ENCODE measurements at places on chromosomes 2 and 18.

GRCh38 chr2:226622484-226622883 is 177.1 kb downstream of the IRS1 start:
- peak; percentile 21 for DNase-seq

GRCh38 chr2:222900354-222900753 is 39.5 kb downstream of the ACSL3 start:
- DNase-seq = no peak

DNA sequence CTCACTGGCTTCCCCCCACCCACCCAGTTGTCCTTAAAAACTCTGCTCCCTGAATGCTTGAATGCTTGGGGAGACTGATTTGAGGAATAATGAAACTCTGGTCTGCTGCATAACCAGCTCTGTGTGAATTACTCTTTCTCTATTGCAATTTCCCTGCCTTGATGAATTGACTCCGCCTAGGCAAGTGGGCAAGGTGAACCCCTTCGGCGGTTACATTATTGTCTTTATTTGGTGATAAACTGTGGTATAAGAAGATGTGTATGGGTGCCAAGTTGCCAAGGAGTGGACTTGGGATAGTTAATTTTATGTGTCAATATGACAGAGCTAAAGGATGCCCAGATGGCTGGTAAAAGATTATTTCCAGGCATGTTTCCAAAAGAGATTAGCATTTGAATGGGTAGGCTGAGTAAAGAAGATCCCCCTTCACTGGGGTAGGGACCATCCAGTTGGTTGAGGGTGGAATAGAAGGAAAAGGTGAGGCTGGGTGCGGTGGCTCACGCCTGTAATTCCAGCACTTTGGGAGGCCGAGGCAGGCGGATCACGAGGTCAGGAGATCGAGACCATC is 98.5 kb upstream of the HAAO start:
- no peak for DNase-seq

DNA sequence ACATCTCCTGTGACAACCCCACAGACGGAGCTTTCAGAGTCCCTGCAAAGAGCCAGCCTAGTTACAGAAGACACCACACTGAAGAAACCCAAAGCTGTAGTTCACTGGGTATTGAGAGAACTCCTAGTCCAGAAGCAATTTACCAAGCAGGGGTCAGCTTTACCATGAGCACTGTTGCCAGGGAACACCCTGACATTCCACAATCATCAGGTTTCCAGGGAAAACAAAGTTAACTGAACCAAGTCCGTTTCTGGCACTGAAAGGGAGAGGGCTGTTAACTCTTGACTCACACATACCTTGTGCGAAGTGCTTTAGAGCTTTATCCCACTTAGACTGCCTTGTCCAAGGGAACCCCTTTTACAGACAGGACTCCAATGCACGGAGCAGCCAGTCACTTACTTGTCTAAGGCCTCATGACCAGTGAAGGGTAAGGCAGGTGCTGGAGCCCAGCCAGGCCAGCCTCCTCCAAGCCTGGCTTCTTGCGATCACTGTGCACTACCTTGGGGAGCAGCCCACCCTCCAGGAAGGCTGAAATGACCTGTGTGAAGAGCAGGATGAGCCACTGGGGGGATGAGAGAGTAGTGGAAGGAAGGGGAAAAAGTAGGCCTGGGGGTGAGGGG is 53.9 kb downstream of the REEP1 start:
- DNase-seq = no peak

DNA sequence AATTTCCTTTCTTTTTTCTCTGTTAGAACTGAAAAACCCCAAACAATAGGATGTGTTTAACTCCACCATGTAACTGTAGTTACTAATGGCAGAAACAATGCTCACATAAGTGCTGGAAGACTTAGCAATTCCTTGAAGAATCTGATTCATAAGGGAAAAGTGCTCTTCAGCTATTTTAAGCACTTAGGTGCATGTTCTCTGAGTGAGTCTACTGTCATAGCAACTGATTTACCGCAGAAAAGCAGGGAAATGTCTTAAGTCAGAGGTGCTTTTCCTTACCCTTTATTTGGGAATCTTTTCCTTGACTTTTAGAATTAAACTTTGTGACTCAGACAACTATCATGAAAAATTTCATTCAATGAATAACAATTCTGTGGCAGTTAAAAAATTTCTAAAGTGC is 65.4 kb upstream of the NABP1 start:
- DNase-seq = no peak

DNA sequence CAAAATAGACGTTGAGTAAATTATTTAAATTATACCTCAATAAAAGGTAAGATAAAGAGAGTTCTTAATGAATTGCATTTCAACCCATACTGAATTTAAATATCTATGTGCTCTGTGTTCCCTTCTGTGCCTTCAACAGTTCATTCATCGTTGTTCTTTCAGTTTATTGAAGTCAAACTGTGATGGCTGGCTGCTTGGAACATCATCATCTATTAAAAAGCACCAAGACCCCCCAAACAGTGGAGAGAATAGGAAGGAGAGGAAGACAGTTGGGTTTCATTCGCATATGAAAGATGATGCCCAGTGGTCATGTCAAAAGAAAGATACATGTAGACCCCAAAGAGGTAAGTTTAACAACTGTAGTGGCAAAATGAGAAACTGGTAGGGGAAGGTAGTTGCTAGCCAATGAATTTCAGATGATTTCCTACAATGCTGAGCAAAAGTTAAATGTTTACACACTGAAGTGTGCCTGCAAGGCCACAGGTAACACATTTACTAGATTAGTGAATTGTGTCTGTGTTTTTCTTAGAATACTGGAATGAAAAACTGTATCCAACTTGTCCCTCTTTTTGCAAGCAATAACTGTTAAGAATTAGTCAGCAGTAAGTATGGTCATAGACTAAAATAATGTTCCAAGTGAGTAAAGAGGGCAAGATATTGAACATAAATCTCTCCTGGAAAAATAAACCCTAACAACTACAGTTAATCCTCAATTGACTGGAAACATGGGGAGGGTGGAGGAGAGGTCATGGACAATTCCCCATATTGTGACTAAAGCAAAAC is 331.3 kb downstream of the KIAA1328 start:
- no peak for DNase-seq

GRCh38 chr18:62413206-62413605 is 88.1 kb downstream of the TNFRSF11A start:
- DNase-seq = no peak

DNA sequence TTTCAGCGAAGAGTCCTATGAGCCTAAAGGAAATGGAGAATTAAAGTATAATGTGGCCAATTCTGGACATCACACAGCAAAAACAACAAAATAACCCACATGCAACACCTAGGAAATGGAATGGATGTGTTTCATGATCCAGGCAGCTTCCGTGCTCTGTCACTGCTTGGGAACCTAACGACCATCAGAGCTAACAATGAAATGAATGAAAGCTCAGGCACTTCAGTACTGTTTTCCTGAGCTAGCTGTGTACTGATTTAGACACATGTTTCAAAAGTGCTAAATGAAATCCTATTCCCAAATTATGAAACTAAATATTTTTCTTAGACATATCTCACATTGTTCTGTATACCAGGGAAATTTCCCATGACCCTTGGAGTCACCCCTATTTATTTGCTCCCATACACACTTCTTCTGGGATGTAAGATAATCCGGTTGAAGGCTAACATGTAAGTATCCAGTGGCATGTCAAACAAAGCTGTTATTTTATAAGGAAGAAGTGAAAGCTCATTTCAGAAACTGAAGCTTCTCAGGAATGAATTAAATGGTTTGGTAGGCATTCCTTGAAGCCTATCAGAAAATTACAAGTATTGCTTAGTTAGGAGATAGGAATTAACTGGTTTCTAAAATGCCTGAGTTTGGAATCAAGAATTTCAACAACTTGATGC is 108.5 kb upstream of the RND3 start:
- DNase-seq = no peak

GRCh38 chr18:76364282-76365259 is 130.5 kb downstream of the ZNF516 start:
- no peak for DNase-seq

- DNase-seq = peak; percentile 11
These were observed at the start of gene ERBB4 for GRCh38 chr2:212538305-212539071. ERBB4 (minus strand) TSS chr2:212538802; CDS start chr2:212538530, 272 bp downstream.

DNA sequence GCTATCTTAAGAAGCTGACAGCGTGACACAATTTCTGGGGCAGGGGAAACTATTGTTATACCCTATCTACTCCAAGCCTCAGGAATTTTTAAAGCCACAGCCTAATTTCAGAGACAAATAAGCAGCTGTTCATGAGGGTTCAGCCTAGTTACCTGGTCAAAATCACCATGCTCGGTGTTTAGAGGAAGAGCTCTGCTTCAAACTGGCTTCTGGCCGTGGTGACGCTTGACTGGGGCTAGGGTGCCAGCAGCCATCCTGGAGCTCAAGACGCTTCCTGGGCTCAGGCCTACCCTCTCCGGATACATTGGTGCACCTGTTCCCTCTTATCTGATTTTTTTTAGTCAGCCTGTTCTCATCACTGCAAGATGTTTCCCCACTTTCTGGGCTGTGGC is 41.7 kb downstream of the FRZB start:
- no peak for DNase-seq

GRCh38 chr18:48227206-48227605 is 182.0 kb downstream of the ZBTB7C start:
- peak; percentile 79 for DNase-seq

DNA sequence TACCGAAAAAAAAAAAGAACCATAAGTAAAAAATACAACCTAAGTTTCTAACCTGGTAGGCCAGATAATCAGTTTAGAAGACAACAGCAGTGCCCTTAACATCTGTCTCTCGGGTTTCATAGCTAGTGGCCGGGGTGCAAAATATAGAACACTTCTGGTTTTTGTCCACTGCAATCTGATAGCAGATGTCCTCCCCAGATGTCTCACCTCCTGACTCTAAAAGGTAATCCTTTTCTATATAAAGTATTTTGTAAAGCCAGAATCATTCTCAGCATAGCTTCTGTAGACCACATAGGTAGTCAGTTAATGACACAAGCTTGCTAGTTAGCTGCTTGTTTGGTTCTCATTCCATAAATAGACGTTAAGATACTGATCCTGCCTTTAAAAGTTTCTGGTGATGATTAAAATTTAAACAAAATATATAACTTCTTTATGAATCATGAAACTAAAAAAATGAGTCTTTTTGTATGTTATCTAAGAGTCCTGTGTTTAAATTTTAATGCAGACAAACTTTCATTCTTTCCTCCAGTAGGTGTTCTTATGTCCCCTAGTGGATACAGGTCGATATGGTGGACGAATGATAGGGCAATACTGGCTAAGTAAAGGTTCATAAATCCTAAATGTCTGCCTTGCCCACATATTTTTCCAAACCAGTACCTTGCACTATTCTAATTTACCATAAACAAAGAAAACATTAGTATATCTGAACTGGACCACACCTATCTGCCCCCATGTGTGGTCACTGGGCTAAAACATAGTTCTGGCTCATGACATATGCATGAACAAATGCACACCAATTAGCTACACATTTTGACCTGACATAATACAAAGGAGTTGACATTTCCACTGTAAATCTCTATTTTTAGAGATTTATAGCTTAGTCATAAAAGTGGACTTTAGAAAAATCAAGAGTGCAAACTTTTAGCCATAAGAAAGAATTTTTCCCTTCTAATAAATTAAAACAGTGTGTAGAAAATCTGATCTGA is 171.0 kb downstream of the SRBD1 start:
- DNase-seq = peak; percentile 14

- no peak for DNase-seq
These were observed 16.8 kb downstream of the GNLY start for GRCh38 chr2:85710687-85711577.

- DNase-seq = no peak
These were observed 98.1 kb downstream of the CRIM1 start for GRCh38 chr2:36453652-36454051.

DNA sequence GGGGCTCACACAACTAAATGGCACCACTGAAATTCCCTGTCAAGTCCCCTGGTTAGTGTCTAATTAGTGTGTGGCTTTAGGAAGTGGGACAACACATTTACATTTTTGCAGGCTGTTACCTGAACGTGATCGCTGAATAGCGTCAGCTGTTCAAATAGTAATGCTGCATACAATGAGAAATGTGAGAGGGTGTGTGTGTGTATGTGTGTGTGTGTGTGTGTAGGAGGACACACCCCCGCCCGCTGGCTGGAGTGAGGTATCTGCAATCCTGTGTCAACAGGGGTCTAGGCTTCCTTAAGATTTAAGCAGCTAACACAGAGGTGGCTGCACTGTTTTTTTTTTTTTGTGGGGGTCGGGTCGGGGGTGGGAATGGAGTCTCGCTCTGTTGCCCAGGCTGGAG is 4.8 kb upstream of the LYPD6B start:
- DNase-seq = peak; percentile 41

- no peak for DNase-seq
These were observed 51.4 kb downstream of the ITGAV start for GRCh38 chr2:186641132-186641806.

DNA sequence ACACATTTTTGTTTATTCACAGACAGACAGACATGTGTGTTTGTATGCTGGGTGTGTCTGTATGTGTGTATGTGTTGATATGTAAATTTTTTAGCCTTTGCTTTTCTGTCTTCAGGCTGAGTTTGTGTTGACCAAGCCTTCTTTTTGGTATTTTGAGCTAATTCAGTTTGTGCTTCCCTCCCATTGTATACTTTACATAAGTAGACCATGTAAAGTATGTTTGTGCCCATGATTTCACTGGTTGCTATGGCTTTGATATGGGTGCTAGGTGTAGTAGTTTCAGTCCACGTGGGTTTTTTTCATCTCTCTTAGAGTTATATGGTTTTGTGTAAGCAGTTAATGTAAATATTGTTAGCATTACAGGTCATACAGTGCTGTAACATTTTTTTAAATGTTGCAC is 129.4 kb upstream of the EPC2 start:
- DNase-seq = no peak

- no peak for DNase-seq
These were observed 21.5 kb downstream of the ITGB1BP1 start for GRCh38 chr2:9401646-9402371.

GRCh38 chr2:32222966-32223365 is 41.7 kb downstream of the NLRC4 start:
- DNase-seq = no peak

DNA sequence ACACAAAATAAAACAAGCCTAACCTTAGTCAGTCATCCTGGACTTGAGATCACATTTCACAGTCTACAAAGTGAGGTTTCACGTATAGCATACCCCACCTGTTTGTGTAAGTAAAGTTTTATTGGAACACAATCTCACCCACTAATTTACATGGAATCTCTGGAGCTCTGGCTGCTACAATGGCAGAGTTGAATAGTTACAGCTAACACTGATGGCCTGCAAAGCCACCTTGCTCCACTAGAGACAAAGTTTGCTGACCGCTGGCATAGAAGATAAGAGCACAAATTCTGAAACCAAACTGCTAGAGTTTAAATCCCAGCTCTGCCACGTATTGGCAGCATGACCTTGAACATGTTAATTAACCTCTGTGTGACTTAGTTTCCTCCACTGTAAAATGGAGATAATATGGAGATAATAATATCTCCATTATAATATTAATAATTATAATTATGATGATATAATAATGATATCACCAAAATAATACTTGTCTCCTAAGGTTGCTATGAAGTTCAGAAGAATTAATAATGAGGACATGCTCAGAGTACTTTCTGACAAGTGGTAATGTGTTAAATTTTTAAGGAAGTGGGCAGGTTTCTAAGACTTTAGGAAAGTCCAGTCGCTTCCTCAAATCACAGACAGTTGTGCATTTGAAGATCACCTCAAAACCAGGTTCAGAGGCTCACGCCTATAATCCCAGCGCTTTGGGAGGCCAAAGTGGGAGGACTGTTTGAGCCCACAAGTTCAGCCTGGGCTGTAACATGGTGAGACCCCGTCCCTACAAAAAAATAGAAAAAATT is 204.6 kb downstream of the SH3RF3 start:
- DNase-seq = peak; percentile 85
